ENCODE measurements at places on chromosomes 3 and 15.

- no peak for ATAC-seq
Observed at GRCh38 chr3:54918516-54918915, 9.3 kb downstream of the LRTM1 start.

DNA sequence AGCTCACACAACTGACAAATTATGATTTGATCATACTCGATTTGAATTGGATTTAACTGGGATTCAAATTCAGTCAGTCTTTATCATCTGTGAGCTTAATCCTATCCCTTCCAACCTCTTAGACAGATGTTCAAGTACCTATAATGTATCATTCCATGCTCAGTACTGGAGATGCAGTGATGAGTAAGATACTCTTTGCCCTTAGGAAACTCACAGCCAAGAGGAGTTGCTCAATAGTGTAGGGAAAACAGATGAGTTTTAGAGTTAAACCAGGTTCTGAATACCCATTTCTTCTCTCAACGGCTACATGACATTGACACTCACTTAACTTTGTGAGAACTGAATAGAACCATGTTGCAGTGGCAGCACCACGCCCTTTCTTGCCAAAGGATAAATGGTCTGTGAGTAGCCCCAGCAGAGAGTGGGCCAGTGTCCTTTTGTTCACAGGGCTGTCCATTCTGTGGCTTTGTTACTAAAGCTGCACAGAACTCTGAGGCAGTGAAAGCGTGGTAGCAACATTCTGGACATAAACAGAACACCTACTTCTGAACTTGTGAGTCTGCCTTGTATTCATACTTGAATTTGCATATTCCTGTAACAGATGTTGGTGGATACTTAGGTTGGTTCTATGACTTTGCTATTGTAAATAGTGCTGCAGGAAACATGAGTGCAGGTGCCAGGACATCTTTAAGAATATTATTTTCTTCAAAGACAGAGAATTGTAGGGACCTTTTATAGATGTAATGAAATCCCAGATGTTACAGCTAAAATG is 91.6 kb downstream of the RASA2 start:
- ATAC-seq: no peak

- peak; percentile 68 for ATAC-seq
Observed at GRCh38 chr3:149330609-149331331, 2.7 kb downstream of the TM4SF18 start.

- peak; percentile 32 for ATAC-seq
Observed at GRCh38 chr3:71101626-71102025, 481.9 kb downstream of the FOXP1 start.

GRCh38 chr15:59169251-59169708 is 37.4 kb upstream of the LDHAL6B start:
- peak; percentile 7 for ATAC-seq

- ATAC-seq: no peak
Observed at GRCh38 chr3:38157595-38157994, 7.7 kb upstream of the OXSR1 start.

DNA sequence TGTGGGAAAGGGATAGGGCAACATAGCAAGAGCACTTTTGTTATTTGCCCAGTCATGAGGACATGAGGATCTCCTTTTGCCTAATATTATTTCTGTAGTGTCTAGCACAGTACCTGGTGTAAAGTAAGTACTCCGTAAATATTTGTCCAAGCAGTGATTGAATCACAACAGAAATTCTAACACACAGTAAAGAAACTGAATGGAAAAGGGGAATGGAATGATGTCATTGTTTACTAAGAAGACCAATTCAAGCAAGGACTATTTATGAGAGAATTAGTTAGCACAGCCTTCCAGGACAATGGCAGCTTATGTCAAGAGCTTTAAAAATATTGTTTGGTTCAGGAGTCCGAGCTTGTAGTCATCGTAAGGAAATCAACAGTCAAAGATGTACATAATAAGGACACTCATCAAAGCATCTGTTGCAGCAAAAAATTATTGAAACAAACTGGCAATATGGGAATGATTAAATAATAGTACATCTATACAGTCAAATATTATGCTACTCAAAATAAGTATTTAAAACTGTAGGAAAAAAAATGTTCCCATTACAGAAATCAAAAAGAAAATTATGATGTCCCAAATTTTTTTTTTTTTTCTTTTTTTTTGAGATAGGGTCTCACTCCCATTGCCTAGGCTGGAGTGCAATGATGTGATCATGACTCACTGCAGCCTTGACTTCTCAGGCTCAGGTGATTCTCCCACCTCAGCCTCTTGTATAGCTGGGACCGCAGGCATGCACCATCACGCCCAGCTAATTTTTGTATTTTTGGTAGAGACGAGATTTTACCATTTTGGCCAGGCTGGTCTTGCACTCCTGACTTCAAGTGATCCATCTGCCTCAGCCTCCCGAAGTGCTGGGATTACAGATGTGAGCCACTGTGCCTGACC is 17.9 kb downstream of the CAPN7 start:
- no peak for ATAC-seq

GRCh38 chr3:118970819-118971218 is 63.8 kb downstream of the IGSF11 start:
- no peak for ATAC-seq

GRCh38 chr15:70998319-70998718 is 105.7 kb downstream of the LRRC49 start:
- no peak for ATAC-seq

DNA sequence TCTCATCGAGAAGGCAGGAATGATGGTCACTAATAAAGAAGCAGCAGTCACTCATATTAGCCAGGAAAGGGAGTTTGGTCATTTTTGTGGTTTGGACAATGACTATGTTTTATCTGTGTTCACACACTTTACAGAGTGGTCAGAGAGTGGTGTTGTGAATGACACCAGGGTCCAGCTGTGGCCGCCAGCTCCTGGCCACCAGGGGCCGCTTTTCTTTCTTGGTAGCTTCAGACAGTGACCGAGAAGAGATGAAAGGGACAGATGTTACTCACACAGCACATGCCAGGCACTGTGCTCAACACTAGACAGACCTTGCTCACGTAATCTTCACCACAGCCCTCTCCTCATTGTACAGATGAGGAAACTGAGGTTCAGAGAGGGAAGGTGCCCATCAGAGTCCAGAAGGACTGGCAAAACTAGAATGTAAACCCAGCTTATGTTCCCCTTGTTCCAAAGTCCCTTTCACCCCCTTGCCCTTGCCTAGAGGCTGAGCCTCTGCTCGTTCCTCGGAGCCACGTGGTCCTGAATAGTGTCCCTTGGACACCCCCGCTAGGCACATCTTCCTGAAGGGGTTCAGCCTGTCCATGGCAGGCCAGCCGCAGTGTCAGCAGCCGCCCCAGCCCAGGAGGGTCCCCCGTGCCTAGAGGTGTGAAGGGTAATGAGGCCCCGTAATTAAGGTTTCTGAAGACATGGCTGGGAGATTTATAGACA is 55.6 kb downstream of the CYP11A1 start:
- peak; percentile 34 for ATAC-seq

DNA sequence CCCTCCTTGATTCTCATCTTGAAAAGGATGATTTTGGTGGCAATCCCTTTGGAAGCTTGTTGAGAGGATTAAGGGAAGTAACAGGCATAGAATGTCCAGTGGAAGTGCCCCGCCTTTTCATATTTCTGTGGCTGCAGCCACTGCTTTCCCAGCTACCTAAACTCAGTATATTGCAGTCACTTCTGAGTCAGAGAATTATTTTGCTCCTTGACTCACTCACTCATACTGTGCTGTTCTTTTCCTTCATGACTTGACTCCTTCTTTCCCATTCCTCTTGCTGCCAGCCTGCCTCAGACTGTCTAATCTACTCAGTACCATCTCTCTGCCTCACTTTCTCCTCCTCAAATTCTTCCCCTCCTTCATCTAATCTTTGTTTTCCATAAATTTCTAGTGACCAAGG is 26.5 kb upstream of the POLR2M start:
- ATAC-seq: peak; percentile 75

- peak; percentile 96 for ATAC-seq
Observed at GRCh38 chr3:59818033-59818918, 768.5 kb upstream of the CFAP20DC start.

GRCh38 chr3:114464548-114464947 is 170.7 kb downstream of the TIGIT start:
- no peak for ATAC-seq

DNA sequence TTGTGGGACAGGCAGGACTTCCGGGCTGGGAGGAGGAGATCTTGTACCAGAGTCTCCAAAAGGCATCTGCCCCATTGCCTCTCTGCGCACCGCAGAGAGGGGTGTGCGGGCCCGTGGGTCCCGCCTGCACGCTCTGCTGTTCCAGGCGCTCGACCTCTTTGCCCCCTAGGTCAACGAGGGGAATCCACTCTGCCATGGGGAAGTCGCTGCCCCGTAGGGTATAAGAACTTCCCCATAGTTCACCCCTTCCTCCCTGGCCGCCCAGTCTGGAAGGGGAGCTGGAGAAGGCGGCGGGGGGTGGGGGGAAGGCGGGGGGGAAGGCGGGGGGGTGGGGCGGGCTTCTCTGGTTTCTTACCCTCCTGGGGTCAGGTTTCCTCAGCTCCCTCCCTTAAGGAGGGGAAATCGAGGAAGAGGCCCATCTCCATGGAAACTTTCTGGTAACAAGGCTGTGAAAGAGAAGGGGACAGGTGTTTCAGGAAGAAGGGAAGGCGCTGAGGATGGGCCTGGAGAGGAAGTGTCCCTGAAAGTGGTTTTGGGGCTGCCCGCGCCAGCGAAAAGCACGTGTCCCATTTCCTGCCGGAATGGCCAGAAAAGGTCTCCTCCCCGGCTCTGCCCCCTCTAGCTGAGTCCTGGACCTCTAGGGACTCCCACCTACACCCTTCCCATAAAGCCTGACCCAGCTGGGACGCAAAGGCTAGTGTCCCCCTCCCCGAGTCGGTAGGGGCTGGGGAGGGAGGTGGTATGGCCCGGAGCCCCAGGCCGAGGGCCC is 27.5 kb downstream of the NR1I2 start:
- ATAC-seq: no peak

GRCh38 chr3:77372634-77373346 is 332.9 kb downstream of the ROBO2 start:
- ATAC-seq: no peak

- no peak for ATAC-seq
Observed at GRCh38 chr3:159038405-159038804, 236.6 kb downstream of the MFSD1 start.

DNA sequence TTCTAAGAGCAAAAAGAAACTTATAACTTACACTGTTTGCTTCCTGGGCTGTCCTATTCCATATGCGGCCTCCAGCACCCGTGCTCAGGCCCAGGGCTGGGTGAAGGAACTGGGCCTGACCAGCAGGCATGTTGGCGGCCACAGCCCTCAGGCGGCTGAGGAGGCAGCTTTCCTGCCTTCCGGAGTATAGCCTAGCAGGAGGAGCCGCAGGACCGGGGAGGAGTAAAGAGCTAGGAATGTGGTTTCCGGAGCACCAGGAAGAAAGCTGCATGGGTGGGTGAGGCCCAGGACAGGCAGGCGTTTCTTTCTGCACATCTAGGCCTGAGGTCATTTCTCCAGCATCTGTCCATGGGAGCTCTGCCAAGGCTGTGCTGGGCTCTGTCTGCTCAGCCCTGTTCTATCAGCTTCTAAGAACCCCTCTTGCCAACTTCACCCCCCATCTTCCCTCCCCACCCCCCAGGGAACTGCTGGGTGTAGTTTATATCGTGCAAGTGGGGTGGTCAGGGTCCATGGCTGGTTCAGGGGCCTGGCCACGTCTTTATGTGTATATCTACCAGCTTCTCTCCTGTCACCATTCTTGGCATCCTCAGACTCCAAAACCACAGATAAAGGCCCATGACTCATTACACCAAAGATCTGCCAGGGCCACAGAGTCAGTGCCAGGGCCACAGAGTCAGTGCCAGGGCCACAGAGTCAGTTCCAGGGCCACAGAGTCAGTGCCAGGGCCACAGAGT is 7.8 kb upstream of the KIF7 start:
- ATAC-seq: peak; percentile 92

DNA sequence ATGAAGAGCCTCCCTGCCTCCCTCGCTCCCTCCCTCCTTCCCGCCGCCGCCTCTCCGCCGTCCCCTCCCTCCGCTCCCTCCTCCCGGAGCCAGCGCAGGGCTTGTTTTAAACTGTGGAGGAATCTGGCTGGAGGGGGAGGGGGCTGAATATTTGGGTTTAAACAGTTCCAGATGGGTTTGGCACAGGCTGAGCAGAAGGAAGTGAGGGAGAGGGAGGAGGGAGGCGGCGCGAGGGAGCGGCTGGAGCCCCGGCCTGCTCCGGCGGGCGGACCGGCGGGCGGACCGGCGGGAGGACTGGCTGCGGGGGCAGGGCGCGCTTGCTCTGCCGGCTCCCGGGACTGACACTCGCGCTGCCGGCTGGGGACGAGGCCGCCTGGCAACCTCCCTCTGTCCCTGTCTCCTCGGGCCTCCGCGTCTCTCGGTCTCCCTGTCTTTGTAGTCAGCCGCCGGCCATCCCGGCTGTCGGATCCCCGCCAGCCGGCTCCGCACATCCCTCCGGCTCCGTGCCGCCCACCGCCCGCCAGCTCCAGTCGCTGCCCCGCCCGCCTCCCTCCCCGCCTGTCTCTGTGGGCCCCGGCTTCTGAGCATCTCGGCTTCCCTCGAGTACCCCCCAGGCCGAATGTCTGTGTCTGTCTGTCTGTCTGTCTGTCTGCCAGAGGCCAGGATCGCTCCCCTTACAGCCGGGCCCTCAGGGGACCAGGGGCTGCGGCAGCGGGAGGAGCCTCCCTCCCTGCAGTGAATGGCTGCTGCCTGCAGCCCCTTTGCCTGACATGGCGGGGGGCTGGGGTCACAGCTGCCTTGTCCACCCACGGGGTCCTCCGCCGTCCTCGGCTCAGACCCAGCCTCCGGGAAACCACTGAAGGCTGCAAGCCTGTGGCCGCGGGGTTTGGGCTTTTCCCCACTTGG is 7.6 kb downstream of the EPHB3 start:
- peak; percentile 81 for ATAC-seq

GRCh38 chr3:103381296-103382079 is 946.7 kb downstream of the ZPLD1 start:
- ATAC-seq: no peak

DNA sequence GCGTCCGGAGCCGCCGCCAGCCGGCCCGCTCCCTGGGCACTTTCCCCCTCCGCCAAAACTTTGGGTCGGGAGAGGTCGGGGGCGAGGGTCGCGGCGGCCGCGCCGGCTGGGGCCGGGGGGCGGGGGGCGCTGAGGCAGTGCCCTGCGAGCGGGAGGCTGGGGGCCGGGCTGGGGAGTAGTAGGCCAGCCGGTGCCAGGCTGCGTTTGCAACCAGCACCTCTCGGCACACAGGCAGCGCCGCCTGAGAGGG is 452 bp downstream of the BBX start:
- peak; percentile 61 for ATAC-seq

GRCh38 chr3:71582612-71583565 is 639 bp downstream of the FOXP1 start:
- peak; percentile 3 for ATAC-seq

DNA sequence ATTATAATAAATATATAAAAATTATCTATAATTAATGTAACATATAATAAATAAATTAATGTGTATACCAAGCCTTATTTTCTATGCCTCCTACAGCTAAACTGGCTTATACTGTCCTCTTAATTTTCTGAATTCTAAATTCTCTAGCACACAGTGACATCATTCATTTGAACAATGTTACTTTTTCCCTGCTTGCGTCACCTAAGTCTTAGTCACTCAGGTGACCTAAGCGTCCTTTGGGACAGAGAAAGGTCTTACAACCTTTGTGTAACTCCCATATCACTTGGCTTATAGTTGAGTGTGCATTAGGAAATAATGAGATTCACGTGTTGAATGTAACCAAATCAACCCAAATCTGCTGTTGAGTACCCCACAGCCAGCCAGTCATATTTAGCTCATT is 48.5 kb upstream of the KCNMB2 start:
- ATAC-seq: no peak
